Adipocyte (in vitro differentiated cells): ENCODE measurements at places on chromosomes 3 and 15.

GRCh38 chr3:120435621-120436020 lies 15.2 kb downstream of the FSTL1 start:
- peak; percentile 70 for DNase-seq

- DNase-seq, result no peak
Measured at GRCh38 chr15:69887009-69887408, 210.7 kb downstream of the TLE3 start.

DNA sequence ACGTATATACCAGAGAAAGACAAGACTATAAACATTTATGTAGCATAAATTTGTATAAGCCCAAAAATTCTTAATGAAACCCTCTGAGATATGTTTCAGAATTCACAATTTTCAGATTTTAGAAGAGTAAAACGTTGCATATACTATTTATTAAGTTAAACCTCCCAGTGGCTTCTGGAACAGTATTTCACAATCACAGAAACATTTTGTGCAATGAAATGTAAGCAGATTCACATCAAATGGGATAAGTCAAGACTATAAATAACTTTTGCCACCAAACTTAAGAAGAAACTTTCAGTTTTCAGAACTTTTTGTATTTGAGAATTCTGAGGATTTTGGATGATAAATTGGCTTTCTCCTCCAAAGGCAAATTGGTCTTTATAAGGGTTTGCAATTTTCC lies 9.2 kb downstream of the SLTM start:
- peak; percentile 82 for DNase-seq

GRCh38 chr3:186451371-186451770 lies 89.3 kb upstream of the DGKG start:
- DNase-seq, result no peak

DNA sequence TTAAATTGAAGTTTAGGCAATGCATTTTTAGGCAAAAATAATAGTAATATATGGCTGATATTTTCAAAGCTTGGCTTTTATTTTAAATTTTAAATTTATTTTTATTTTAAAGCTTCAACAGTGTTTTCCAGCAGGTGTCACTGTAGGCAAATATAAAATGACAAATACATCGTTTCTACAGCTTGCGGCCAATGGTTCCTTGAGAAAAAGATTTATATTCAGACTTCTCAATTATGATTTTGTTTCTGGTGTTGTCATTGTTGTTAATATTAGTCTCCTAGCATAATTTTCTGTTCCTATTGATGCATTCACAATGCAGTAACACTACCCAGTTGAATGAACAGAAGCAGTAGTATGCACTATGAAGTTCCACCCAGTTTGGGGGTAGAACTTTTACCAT lies 220.7 kb upstream of the DNAJC19 start:
- peak; percentile 48 for DNase-seq

DNA sequence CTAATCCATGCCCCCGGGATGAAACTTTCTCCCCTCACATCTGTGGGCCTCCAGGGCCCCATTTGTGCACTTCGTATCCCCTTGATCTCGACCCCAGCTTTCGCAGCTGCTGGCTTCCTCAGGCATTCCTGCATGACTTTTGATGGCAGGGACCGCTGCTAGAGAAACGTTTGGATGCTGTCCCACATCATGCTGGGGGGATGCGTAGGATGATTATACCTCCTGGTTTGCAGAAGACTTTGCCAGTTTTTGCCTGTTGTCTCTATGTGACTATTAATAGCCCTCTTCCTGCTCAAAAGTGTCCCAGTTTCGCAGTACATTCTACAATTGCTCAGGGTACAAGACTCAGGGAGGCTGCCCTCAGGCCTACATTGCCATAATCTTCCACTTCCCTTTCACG lies 10.4 kb upstream of the KCNAB1 start:
- DNase-seq, result no peak

DNA sequence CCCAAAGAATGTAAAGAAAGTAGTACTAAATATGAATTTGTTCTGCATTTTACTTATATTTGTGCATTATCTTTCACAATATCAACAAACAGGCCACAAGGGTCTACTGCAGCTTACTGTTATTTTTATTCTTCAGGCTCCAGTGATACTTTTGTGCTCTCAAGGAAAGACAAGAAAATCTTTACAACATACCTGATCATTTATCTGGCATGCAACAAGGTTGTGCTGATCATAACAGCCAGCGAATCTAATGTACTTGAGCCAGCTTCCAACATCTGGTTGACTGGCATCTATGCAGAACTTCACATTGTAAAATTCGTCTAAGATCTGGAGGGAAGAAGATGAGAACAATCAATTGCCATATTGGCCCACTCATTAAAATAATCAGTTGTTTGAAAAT lies 520.0 kb downstream of the MECOM start:
- DNase-seq, result no peak

GRCh38 chr3:177596248-177596815 lies 399.1 kb upstream of the TBL1XR1 start:
- DNase-seq, result peak; percentile 54

DNA sequence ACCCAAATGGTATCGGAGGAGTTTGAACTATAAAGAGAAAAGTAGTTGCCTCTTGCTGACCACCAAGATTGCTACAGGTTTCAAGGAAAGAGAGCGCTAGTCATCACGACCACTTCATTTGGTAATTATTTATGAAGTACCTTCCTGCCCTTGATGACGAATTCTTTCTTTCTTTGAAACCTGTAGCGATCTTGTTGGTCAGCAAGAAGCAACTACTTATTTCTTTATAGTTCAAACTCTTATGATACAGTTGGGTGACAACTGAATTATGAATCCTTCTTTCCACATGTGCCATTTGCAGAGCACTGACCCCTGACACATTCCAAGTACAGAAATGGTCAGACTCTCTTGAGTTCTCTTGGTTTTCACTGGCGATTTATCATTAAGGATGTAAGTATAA lies 46.8 kb downstream of the THRB start:
- no peak for DNase-seq

DNA sequence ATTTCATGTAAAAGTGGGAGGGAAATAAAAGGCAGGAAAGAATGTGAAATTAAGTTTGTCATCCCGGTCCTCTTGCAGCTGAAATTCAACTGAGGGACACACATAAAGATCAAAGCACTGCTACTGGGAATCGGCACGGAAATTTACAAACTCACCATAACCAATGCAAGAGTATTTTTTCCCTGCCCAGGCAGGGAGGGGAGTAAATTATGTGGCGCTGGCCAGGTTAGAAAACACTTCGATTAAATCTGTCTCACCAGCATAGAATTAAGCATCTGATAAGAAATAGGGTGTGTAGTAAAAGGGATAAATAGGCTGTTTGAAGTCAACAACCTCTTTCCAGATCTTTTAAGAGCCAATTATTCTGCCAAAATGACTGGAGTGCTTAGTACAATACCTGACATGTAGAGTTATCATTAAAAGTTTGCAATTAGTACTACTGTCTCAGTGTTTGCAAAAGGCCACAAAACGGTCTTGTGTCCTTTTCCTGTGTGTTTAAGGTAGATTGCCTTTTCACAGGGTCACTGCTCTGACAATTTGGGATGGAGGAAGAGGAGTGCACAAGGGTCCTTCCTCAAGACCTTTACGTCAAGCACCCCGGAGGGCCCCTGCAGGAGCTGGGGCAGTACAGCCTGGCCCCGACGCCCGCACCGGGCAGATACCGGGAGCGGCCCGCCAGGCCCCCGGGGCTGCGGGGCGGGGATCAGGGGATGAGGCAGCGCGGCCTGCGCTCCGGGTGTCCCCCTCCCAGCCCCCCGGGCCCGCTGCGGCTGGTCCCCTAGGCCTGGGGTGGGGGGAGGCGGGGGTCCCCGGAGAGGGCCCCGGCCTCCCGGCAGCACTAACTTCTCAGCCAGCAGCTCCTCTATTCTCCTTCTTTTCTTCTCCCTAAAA lies 651 bp downstream of the UBA3 start:
- DNase-seq, result peak; percentile 59

- peak; percentile 24 for DNase-seq
Measured at GRCh38 chr3:152564459-152564858, 270.5 kb upstream of the P2RY1 start.

GRCh38 chr15:44163370-44163769 lies 31.7 kb downstream of the FRMD5 start:
- no peak for DNase-seq

GRCh38 chr3:72746430-72747411 lies 101.5 kb downstream of the SHQ1 start:
- DNase-seq, result peak; percentile 30

DNA sequence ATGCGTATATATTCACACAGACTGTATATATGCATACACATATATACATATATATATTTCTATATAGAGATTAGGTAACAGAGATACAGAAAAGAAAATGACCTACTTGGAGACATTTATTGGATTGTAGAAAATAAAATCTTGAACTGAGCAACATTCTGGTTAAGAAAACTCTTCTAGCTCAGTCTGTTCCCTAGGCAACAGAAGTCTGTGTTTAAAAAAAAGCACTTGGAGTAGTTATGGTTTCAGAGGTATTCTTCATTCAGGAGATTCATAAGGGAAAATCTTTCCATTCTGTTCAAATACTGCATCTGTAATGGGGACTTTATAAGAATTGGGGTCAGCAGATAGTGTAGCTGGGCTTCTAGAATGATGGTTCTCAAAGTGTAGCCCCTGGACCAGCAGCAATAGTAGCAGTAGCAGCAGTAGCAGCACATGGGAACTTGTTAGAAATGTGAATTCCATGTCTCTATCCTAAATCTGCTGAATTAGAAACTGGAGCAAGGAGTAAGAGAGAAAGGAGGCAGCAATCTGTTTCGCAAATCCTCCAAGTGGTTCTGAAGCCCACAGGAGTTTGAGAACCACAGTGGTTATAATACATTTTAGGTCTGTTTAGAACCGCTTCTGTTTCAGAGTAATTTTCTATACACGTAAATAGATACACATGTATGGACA lies 112.8 kb upstream of the TMEM108 start:
- DNase-seq, result no peak

- no peak for DNase-seq
Measured at GRCh38 chr3:8648909-8649741, 4.5 kb upstream of the SSUH2 start.

DNA sequence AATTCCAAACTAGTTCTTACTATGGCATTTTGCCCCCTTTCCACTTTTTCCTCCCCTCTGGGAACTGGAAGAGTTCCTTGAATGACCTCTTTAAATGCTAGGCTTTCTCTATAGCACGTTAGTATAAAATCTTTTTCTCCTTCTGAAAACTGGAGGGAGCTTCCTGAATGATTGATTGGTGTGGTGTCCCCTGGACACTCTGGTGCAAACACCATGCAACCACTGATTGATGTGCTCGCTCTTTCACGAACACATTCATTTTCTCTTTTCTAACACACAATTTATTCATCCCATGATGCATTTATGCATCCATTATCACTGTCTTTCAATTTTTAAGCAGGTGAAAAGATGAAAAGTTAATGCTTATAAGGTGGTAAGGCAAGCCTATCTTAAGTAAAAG lies 159.1 kb upstream of the NANOGP8 start:
- DNase-seq, result no peak

DNA sequence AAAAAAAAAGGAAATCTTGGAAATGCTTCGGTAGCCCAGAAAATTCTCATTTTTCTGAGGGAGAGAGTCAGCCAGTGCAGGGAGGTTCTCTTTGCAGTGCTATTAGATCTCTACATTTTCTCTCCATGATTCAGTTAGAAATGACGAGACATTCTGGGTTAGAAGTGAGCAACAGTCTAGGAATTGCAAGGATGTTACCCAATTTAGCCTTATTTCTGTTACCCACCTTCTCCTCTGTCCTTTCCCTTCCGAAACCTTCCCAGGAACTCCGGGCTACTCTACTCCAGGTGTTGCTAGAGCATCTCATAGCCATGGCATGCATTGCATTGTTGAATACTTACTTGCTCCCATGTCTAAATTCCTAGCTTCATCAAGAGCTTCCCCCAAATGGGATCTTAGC lies 106.8 kb downstream of the EDEM1 start:
- DNase-seq, result no peak

DNA sequence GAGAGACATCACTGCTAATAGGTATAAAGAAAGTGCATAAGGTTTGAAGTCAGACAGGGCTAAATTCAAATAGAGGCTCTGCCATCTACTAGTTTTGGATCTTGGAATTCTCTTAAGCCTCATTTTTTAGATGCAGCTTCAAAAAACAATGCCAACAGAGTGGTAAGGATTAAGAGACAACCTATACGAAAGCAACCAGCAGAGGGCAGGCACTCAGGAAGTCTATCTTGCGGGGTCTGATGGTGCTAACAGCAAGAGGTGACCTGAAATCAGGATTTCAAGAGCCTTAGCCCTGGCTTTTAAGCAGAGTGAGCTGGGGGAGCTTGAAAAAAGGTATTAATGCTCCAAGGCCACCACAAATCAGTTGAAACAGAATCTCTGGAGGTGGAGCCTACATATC lies 40.7 kb downstream of the LDHAL6B start:
- DNase-seq, result peak; percentile 81

GRCh38 chr3:69443457-69443920 lies 57.6 kb upstream of the FRMD4B start:
- DNase-seq, result peak; percentile 15

- no peak for DNase-seq
Measured at GRCh38 chr3:131717493-131717892, 214.7 kb upstream of the MRPL3 start.

DNA sequence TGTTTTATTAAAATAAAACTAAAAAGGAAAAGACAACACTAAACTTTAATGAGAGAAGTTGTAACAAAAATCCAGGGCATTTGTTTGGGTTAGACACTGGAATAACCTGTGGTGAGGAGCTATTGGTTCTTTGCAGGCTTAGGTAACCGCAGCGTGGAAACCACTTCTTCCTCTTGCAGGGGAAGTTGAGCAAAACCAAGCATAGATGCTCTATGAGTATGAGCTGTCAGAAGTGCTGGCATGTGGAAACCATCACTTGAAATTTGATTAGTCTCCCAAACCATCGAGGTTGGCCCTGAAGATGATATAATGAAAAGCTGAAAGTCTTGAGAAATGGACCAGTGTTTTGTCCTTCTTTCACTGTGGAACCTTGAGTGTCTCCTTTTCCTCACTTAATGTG lies 127.1 kb upstream of the RBMS3 start:
- DNase-seq, result no peak

- no peak for DNase-seq
Measured at GRCh38 chr3:12751571-12751970, 7.5 kb downstream of the TMEM40 start.

DNA sequence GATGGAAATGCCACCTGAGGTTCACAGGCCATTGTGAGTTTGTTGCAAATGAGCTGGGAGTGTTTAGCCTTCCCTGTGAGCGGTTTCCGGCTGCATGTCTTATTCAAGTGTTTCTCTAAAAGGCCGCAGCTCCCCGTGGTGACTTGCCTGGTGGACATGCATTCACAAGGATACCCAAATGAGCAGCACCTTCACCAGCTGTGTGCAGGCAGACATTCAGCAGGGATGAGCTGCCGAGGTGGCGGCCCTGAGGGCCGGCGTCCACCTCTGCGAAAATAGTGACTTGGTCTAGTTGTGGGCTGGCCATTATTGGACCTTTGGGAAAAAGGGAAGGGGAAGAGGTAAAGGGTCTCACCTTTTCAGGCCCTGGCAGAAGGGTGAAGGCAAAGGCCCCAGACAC lies 23.4 kb downstream of the SPSB4 start:
- DNase-seq, result no peak
